ENCODE measurements at places on chromosomes 5 and 9.

DNA sequence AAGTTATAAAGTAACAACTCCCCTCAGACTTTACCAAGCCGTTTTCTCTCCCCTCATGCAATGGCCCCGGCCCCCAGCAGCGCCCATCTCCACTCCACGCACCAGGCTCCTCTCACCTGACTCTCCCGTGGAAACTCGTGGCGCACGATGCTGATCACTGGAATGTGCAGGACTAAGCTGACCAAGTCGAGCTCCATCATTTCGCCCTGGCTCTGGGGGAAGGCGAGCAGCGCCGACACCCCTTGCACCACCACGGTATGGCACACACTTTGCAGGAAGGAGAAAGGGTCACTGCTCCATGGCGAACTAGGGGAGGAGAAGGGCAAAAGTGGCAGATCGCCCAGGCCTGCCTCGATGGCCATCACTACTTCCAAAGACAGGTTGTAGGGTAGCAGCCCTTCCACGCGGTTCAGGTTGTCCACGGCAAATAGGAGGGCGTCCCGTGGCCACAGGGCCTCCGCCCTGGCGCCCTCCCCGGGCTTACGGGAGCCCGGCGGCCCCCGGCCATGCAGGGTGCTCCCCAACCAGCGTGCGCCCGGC, 1.2 kb downstream of the GRIN3A start:
- DNase-seq: no peak

GRCh38 chr5:73351593-73351992, 97.0 kb downstream of the FOXD1 start:
- DNase-seq: no peak

DNA sequence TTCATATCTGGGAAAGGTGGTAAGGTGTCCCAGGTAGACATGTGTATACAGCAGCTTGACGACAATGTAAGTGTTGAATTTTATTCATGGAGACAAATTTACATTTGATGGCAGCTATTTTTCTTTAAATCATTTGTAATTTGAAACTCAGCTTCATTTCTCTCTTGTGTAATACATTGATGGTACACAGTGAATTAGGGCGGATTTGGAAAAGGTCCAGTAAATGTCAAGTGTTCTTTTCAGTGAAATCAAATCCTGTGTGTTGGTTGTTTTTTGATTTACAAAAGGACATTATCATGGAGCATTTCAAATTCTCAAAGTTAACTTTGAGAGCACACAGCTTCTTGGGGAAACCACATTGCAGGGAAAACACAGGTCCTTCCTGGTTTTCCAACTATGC, 30.0 kb upstream of the PCSK1 start:
- no peak for DNase-seq

- DNase-seq: no peak
Observed at GRCh38 chr5:76790632-76791290, 28.1 kb upstream of the F2RL1 start.

DNA sequence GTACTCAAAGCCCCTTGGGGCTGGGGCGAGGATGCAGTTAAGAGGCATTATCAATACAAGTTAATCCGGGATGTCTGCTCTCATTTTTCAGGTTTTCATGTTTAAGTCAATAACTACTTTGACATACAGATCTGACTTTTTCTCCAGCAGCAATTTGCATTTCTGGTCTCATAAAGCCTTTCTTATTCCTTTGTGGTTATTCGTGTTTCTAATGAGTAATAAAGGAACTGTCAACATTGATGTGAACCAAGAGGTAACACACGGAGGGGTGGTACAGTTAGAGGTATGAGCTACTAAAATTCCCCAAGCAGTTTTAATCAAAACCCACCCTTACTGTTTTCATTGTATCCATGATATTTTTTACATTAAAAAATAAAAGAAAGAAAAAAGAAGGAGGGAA, 138.0 kb upstream of the NFIB start:
- no peak for DNase-seq

GRCh38 chr5:106401561-106401960, 1269.2 kb downstream of the EFNA5 start:
- DNase-seq: no peak

DNA sequence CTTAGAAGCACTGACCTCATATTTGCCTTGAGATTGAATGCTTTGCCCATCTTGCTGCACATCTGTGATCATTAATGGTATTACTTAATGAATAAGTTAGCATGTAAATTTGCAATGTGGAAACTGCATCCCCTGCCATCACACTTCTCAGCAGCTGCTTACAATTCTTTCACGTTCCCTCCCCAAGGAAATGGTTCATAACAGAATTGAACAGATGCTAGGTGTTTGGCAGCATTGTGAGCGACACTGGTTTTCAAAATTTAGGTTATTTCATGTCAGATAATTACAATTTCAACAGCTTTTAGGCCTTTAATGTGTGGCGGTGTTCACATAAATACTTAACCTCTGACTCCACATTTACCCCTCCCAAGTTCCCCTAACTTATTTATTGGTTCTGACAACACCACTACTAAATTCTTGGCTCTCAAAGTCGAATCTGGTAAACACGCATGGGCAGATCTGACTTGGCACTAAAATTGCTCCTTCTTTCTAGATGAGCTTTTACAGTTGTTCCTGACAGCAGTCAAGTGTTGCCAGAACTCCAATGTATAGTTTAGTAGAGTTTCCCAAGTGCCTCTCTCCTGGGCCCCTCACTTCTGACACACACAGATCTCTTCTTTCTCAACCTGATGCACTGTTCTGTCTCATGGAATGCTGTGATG, 46.8 kb downstream of the SLC1A3 start:
- no peak for DNase-seq
